Large intestine (tissue), 12 donors: ENCODE measurements at places on chromosomes 1 and 21.
A peak's percentile ranks its signal among the peaks of the same experiment; 100 is the strongest.

GRCh38 chr1:6111571-6111970 is 65.9 kb downstream of the KCNAB2 start:
- no peak for DNase-seq

DNA sequence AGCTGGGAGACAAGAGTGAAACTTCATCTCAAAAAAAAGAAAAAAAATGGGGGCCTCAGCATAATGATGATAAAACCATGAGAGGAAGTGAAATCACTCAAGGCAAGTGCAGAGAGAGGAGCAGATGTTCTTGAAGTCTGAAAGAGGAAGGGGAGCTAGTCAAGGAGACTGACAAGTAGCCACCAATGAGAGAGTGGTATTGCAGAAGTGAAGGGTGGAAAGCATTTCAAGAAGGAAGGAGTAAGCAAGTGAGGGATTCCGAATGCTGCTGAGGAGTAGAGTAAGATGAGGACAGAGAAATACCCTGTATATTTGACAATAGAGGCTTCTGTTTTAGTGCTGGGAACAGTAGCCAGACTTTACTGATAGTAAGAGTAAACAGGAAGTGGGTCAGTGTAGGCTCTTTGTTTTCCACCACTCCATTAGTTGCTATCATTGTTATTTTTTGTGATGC is 2.9 kb downstream of the TATDN3 start:
- DNase-seq = no peak

GRCh38 chr21:25626757-25627156 is 12.3 kb upstream of the JAM2 start:
- no peak for DNase-seq

GRCh38 chr1:89906088-89906487 is 85.3 kb downstream of the LRRC8D start:
- no peak for DNase-seq

- DNase-seq = peak; percentile 94
Observed at GRCh38 chr1:208201229-208201628, 43.0 kb downstream of the PLXNA2 start.

GRCh38 chr1:210236386-210236839 is 3.8 kb downstream of the SERTAD4 start:
- peak; percentile 11 for DNase-seq

- DNase-seq = no peak
Observed at GRCh38 chr1:61250933-61251332, 168.6 kb downstream of the NFIA start.

DNA sequence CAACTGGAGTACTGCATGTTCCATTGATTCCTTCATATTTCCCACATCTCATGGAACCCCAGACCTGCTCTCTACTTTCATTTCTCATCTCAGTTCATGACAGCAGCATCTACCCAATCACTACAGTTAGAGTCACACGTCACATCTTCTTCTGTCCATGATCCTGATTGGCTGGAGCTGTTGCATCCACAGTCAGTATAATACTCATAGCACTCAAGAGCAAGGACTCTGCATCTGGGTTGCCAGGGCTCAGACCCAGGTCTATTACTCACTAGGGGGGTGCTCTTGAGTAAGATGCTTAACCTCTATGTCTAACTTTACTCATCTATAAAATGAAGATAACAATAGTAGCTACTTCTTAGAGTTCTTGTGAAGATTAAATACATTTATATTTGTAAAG is 4.4 kb upstream of the XPR1 start:
- no peak for DNase-seq

DNA sequence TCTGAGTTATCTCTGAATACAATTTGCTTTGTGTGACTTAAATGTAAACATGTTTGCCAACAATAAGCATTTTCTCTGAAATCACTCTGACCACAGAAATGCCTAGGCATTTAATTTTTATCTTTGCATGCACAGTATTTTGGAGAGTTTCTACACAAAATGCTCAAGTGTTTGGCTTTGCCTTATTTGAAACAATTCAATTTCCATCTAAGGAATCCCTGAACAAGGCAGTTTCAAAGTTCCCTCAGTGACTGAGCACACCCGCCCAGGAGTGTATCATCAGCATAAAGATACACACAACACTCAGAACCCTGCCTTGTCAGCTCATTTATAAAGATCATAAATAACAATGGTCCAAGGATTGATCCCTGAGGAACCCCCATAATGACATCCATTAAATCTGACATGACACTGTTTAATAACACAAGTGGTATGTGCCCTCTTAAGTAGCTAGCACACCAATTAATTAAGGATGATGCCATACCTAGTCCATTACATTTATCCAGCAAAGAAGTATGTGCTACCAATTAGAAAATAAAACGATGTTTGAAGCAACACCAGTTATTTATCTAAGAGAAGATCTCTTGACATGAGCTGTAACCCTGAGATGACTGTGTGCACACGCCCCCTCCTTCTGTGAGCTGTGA is 585.8 kb downstream of the ADGRL2 start:
- DNase-seq = no peak

- DNase-seq = no peak
Observed at GRCh38 chr1:174815036-174815435, 184.7 kb upstream of the CACYBP start.

- peak; percentile 19 for DNase-seq
Observed at GRCh38 chr1:60984062-60984799, 98.1 kb upstream of the NFIA start.

GRCh38 chr1:192530254-192530653 is 45.3 kb upstream of the RGS1 start:
- no peak for DNase-seq

DNA sequence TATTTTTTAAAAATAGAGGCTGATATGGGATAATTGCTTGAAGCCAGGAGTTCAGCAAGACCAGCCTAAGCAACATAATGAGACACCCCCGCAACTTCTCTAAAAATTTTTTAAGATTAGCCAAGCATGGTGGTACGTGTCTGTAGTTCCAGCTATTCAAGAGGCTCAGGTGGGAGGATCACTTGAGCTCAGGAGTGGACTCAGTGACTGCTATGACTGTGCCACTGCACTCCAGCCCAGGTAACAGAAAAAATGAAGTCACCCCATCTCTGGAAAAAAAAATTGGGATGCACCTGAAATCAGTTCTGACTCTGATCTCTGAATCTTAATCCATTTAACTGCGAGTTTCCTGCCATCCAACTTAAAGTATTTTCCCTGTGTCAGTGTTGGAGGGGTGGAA is 124.2 kb downstream of the MRPS6 start:
- no peak for DNase-seq

DNA sequence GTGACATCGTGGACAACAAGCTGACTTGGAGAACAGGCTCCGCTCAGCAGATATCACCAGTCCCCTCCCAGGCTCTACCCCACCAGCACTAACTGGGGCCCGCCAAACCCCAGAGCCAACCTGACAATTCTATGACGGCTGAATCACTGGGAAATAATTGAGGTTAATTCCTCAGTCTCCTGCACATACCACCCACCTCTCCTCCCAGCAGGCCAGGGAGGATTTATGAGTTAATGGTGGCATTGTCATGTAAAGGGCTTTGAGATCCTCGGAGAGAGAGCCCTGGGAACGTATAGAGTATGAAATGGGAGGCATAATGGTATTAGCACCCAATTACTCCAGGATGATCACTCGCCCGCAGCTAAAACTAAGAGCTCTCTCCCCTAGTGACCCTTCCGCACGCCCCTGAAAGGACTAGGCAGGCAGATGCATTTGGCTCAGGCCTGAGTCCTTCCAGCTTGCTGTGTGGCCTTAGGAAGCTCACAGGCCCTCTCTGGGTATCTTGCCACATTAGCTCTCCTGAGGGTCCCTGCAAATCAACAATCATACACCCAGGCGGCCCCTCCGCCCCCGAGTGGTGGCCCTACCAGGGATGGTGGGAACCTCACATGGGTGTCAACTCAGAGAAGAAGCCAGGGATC is 27.3 kb upstream of the PAX7 start:
- DNase-seq = no peak

DNA sequence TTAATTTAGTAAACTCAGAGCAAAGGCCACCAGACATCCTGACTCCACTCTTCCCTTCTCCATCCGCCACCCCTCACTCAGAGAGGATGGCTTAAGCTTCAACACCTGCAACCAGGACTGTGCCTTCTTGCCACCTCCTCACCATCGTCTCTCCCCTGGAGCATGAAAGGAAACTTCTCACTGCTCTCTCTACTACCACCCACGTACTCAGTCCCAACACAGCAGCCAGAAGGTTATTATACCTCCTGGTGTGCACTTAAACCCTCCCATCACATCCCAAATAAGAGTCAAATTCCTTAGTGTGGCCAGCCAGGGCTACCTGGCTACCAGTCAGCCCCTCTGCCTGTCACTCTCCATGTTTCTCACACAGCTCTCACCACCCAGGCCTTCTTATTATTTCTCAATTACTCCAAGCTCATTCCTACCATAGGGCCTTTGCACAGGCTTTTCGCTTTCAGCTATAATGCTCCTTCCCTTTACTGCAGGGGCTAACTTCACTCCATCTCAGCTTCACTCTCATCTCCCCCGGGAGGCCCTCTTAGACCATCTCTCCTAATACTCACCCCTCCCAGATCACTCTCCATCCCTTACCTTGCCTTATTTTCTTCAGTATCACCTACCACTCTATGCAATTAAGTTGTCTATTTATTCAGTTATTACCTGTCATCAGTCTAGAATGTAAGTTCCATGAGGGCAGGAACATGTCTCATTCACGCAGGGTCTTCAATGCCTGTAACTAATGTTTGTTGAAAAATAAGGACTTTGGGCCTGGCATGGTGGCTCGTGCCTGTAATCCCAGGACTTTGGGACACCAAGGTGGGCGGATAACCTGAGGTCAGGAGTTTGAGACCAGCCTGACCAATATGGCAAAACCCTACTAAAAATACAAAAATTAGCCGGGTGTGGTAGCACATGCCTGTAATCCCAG is 137.5 kb downstream of the TOMM20 start:
- no peak for DNase-seq

GRCh38 chr1:82836973-82837680 is 1036.4 kb downstream of the ADGRL2 start:
- DNase-seq = no peak
